ENCODE measurements at places on chromosomes 2 and 18. TPM values are rescaled to one million over a fixed set of nuclear protein-coding genes. Genes with fewer than 3 reads are reported as not detected.

Gene EN1
- total RNA-seq, result 5.7 TPM

Gene ASB18
- total RNA-seq, result not detected

Gene NEB
- 0.12 TPM for total RNA-seq

Gene CHRND
- total RNA-seq, result 0.26 TPM

Gene DSG2
- 1.4 TPM for total RNA-seq

Gene SERPINB10
- not detected for total RNA-seq

Gene ACMSD
- total RNA-seq, result not detected

Gene IGFBP5
- total RNA-seq, result 25.2 TPM

Gene ANKRD62
- total RNA-seq, result not detected

Gene IL1F10
- not detected for total RNA-seq

Gene POTEC
- not detected for total RNA-seq

Gene NXPH2
- not detected for total RNA-seq
